ENCODE measurements at places on chromosomes 5 and 9.

GRCh38 chr9:70340572-70340971, 73.9 kb downstream of the KLF9 start:
- no peak for DNase-seq

DNA sequence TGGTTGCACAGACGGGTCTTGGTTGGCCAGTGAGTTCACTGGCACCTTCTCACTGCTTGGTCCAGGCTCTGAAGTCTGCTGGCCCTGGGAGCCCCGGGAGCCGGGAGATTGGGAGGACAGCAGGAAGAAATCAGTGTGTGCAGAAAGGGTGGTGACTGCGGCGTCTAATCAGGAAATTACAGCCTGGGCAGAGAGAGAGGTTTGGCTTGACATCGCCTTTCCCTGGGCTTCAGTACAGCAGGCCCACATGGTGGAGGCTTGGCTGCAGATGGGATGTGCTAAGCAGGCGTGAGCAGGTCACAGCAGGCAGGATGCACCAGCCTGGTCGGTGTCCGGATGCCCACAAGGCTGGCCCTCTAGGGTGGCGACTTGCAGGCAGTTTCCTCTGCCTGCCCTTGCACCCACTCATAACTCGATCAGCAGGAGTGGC, 17.2 kb downstream of the PITX1 start:
- DNase-seq: no peak

GRCh38 chr9:131927091-131927490, 152.6 kb downstream of the MED27 start:
- no peak for DNase-seq

DNA sequence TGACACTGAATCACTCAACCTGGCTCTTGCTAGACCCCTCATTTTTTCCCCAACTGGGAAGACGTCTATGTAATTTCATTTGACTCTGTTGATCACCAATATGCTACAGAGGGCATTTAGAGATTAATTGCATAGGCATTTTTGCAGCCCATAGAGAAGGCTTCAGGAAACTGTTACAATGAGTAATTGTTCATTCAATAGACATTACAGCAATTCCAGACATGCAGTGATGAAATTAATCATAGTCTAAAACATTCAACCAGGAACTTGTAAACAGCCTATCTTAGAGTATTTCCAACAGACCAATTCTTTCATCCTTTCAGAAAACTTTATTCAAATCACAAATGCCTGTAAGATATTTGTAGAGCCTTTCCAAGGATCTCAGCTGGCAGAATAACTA, 122.3 kb downstream of the MARCHF11 start:
- DNase-seq: no peak

GRCh38 chr5:10562201-10563109, 1.4 kb upstream of the ANKRD33B start:
- DNase-seq: no peak

DNA sequence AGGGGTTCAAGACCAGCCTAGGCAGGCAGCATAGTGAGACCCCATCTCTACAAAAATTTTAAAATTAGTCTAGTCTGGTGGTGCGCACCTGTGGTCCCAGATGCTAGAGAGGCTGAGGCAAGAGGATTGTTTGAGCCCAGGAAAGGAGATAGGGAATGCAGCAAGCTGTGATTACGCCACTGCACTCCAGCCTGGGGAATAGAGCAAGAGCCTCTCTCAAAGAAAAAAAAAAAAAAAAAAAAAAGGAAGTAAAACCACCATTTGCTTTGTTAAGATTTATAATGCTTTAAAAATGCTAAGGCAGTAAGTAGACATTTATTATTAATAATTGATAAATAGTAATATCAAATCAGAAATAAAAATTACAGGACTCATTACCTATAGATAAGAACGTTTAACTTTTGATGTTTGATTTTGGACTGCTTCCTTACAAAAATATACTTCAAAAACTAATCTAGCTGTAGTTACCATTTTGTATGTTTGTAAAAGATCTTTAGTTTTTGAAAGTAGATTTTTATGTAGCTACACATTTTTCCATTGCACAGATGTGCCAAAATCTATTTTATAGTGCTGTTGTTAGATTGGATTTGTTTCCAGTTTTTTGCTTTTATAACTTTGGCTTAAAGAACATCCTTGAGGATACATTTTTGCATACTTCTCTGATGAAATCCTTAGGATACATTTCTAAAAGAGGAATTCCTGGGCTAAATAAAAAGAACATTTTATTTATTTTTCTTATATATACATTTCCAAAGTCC, 86.4 kb downstream of the INIP start:
- DNase-seq: no peak

GRCh38 chr5:150055326-150056074, 30.9 kb downstream of the CSF1R start:
- DNase-seq: no peak

- no peak for DNase-seq
Measured at GRCh38 chr9:114456929-114457328, 48.3 kb downstream of the WHRN start.

DNA sequence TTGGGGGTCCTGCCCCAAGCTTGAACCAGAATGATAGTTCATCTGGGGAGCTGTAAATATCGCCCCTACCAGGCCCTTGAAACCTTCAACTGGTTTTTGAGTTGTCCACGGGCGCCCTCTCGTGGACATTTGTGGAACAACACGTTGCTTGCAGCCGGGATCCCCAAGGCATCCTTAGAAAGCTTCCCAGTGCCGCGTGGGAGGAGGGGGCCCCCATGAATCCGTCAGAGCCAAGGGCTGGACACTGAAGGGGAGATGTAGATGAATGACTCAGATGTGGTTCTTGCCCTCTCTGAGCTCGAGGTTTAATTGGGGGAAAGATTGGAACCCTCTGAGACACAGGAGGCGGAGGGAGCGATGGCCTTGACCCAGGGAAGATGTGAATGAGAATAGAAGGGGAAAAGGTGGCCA, 31.8 kb upstream of the ORM1 start:
- peak; percentile 58 for DNase-seq

- no peak for DNase-seq
Measured at GRCh38 chr5:131169810-131170539, 769 bp upstream of the LYRM7 start.

DNA sequence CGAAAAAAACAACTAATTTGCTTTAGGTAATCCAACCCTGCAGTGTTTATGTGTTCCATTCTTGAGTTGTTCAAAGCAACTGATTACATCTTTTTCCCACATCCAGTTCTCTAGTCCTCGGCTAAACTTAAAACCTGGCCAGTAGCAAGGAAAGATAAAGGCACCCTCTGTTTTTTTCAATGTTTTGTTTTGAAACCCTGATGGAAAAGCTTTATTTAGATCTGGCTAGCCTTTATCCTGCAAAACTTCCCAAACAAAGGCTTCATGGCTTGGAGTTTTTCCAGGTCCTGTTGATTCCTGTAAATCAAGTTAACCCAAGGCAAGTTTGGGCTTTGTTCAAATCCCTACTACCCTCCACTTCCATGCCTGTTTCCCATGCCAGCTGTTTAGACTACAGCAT, 105.1 kb downstream of the CEMIP2 start:
- no peak for DNase-seq

DNA sequence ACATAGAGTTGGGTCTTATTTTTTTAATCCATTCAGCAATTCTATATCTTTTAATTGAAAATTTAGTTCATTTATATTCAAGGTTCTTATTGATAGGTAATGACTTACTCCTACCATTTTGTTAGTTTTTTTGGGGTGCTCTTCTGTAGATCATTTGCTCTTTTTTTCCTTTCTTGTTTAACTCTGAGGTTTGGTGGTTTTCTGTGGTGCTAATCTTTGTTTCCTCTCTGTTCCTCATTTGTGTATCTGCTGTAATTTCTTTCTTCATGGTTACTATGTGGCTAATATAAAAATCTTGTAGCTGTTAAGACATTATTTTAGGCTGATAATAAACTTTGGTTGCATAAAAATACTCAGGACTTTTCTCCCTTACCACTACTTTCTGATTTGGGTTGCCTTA, 181.6 kb upstream of the DMRTA1 start:
- DNase-seq: no peak

- DNase-seq: no peak
Measured at GRCh38 chr9:11915699-11916098, 777.5 kb upstream of the TYRP1 start.

GRCh38 chr9:75088646-75089372, 495 bp downstream of the OSTF1 start:
- DNase-seq: no peak

DNA sequence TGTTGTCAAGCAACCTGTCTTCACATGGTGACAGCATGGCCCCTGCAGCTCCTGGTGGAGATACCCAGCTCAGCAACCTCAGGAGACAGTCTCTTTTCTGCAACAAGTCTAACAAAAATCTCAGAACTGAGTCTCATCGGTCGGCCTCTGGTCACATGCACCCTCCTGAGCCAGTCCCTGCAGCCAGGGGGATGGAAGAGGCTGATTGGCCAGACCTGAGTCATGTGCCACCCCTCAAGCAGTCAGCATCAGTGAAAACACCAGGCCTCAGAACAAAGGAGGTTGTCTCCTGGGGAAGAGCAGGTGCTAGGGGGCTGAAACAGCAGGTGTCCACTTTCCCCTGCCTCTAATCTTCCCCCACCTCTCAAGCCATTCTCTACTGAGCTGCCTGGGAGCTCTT, 54.4 kb downstream of the SMIM23 start:
- DNase-seq: no peak

GRCh38 chr5:110663525-110663924, 62.9 kb downstream of the TMEM232 start:
- no peak for DNase-seq

- DNase-seq: no peak
Measured at GRCh38 chr5:9474219-9475002, 71.5 kb downstream of the SEMA5A start.

DNA sequence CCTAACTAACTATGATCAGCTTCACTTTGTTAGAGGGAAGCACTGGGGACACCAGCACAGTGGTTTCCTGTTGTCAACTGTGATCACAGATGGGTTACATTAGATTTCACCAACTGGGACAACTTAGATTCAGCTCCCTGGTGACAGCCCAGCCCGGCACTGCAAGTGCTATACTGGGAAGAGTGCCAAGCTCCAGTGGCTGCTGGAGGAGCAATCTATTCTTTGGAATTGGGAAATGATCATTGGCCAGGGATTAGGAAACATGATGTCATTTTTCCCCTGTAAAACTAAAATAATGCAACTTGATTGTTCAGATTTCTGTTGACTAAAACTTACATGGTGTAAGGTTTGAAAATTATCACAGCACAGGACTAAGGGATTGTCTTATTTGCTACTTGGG, 33.2 kb downstream of the PTGR1 start:
- DNase-seq: no peak

- no peak for DNase-seq
Measured at GRCh38 chr9:127078988-127079387, 43.4 kb downstream of the ANGPTL2 start.
